ENCODE measurements at places on chromosomes 3 and 15. TPM values are rescaled to one million over a fixed set of nuclear protein-coding genes. Genes with fewer than 3 reads are reported as not detected.

The TM4SF1 gene
- 106 TPM for total RNA-seq

The CHRM5 gene
- 0.09 TPM for total RNA-seq

The XRN1 gene
- 41.3 TPM for total RNA-seq

The SH2D7 gene
- total RNA-seq = not detected

The AP3B2 gene
- total RNA-seq = 1.4 TPM

The LTK gene
- total RNA-seq = 0.24 TPM

The IL20RB gene
- total RNA-seq = 1.8 TPM

The TMEM44 gene
- 9.4 TPM for total RNA-seq

The RBP2 gene
- total RNA-seq = 1.1 TPM

The ZNF620 gene
- total RNA-seq = 3.7 TPM

GRCh38 chr3:31008994-31009393 is 114.5 kb upstream of the GADL1 start:
- DNase-seq = no peak

GRCh38 chr15:25372298-25372697 is 66.5 kb downstream of the UBE3A start:
- DNase-seq = no peak

GRCh38 chr15:62625429-62626033 is 417.0 kb upstream of the TPM1 start:
- no peak for DNase-seq

- no peak for DNase-seq
Observed at GRCh38 chr15:77112838-77113504, 42.1 kb upstream of the TSPAN3 start.

DNA sequence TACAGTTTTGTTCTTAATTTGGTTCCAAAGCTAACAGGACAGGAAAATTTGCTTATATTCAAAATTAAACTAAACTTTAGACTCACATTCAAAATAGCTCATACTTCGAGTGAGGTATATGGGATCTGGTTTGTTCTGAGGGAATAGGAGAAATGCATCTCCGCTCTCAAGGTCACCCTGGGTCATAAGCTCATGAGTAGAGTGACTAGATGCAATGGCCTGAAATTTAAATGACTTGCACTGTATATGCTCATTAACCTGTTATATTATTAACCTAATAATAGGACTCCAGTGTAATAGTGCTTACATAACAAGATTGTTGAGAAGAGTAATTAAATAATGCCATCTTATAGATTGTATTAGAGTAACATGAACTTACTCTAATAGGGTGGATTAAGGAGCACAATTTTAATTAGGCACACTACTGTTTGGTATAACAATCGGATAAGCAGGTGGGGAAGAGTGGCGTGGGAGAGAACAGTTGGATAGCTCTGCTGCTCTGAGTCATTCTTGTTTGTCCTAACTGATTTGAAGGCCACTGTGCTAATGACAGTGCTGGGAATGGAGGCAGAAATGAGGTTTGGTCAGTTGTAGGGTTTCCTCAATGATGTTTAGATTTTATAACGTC is 5.2 kb downstream of the NKTR start:
- no peak for DNase-seq

DNA sequence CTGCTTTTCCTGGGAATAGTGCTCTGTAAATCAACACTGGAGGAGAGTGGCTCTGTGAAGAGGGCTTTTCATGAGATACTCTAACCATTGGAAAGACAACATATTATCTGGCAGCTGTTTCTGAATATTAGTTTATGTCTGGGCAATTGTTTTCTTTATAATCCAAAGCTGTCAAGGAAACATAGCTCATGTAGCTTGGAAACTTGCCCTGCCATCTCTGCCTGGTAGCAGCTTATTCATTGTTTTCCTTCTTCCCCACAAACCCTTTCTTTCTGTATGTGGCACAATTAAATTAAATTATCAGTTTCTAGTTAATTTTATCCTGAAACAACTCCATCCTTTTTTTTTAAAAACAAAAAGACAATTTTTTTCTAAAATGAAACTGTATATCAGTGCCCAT is 160.0 kb downstream of the EDEM1 start:
- DNase-seq = no peak

DNA sequence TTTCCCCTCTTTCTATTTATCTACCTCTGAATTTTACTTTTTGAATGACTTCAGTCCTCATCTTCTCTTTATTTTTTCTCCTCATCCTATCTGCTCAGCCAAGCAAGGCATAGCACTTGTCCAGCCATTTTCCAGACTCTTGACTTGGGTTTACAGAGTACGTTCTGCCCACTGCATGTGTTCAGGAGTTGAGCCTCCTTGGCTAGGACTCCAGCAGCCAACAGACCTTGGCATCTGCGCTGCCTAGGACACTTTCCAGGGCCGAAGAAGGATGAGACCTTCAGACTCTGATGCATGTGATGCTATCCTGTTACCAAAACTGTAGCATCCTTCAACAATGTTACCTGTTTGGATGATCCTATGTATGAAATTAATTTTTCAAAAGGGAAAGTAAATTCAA is 59.7 kb downstream of the HES1 start:
- no peak for DNase-seq

DNA sequence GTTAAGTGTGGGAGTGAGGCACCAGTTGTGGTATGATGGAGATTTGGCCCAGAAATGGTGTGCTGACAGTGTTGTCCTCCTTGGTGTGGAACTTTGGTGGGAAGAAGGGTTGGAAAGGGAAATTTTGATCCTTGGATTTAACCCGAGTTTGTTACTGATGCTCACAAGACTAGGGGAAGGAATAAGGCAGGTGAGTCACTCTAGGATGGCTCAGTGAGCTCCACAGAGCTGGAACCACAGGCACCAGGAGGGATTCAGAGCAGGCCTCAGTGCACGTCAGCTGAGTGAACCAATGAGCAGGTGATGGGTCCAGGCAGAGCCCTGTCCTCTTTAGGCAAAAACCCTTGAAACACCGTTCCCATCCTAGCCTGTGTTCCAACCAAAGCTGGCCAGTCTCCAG is 11.4 kb downstream of the CHRD start:
- peak; percentile 35 for DNase-seq

DNA sequence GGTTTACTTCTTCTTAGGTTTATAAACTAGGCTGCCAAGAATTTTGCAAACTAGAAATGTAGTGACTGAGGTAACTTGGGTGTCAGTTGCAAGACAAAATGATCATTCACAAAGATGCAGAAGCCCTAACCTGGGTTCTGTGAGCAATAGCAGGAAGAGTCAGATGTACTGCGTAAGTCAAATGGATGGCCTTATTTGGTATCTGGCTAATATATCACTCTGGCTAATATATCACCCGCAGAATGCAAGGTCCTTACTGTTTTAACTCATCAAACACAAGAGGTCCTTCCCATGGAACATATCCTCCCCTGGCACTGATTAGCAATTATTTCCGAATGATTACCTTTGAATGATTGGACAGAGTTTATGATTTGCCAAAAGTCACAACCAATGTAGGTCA is 37.4 kb downstream of the RBMS3 start:
- no peak for DNase-seq

DNA sequence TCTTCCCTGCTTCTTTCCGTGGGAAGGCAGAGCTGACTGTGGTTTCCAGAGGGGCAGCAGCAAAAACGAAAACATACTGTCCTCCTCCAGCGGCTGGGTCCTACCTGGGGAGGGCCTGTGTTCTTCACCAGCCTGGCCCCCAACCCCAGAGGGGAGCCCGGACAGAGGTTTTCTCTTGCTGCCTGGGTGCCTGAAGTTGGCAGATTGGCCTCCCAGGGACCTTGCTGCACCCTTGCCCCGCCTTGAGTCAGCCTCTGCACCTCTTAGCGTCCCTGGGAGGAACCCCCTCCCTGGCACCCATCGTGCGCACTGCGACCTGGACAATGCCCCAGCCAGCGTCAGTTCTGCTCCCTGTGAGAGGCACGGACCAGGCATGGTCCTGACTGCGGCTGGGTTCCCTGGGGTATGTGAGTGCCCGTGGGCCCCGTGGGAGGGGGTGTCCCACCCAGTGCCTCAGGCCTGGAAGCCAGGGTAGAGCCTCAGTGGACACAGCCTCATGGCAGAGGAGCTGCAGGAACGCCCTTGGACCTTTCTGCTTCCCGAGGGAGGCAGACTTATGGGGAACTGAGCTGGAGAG is 56.8 kb upstream of the PRR23E start:
- DNase-seq = no peak

DNA sequence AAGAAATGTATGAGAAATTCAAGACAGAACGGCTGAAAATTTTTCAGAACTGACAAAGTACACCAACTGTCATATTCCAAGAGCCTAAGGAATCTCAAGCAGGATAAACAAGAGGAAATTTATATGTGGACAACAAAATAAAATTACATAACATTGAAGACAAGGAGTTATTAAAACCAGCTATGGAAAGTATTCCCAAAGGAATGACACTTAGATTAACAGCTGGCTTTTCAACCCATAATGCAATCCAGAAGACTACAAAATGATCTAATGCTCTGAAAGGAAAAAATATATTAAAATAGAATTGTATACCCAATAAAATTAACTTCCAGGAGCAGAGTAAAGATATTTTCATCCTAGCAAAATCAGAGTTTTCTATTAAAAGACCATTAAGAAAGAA is 132.2 kb upstream of the BNIP2 start:
- DNase-seq = no peak

GRCh38 chr3:128112357-128112968 is 11.1 kb downstream of the RUVBL1 start:
- no peak for DNase-seq

DNA sequence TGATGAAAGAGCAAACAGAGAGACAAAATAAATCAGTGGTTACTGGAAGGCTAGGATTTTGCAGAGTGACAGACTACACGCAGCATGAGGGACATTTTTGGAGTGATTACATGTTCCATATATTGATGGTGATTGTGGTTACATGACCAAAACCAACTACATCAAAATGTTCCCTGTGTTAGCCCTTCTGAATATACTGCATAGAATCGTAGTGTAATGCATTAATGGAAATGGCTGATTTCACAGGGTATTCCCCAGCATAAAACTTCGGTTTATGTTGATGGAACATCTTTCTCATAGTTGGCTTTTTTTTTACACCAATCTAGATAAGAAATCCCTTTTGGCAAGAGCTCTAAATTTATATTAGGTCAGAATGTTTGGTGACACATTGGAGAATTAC is 191.3 kb upstream of the CMC1 start:
- DNase-seq = no peak

DNA sequence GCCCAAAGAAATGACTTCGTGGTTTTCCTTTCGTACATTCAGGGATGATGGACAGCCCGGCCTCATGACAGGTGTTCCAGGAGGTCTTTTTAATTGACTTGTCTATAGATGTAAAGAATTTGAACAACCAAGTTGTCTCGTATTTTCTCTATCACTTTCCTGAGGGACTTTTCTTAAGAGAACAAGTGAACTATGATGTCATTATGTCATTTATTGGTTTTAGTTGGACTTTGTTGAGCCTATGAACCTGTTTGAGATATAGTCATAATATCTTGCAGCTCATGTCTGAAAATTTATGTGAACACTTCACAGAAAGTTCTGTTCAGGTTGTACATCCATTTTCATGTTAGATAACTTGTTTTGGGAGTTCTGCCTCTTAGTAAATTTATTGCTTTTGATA is 89.2 kb downstream of the RBMS3 start:
- DNase-seq = no peak

DNA sequence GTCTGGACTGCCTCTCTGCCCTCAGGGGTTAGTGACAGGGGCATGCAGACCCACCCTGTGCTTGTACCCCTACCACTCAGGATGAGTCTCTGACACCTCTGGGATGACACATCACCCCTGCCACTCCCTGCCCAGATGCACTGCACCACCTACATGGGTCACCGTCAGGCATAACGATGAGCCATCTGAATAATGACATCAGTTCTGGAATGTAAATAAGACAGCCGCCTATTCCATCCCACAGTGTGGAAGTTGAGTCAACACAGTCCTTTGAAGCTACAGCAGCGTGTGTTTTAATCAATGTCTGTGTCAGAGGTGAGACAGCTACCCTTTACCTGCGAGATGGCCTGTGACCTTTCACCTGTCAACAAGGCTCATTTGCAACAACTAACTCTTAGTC is 268.7 kb upstream of the ARRDC4 start:
- no peak for DNase-seq

DNA sequence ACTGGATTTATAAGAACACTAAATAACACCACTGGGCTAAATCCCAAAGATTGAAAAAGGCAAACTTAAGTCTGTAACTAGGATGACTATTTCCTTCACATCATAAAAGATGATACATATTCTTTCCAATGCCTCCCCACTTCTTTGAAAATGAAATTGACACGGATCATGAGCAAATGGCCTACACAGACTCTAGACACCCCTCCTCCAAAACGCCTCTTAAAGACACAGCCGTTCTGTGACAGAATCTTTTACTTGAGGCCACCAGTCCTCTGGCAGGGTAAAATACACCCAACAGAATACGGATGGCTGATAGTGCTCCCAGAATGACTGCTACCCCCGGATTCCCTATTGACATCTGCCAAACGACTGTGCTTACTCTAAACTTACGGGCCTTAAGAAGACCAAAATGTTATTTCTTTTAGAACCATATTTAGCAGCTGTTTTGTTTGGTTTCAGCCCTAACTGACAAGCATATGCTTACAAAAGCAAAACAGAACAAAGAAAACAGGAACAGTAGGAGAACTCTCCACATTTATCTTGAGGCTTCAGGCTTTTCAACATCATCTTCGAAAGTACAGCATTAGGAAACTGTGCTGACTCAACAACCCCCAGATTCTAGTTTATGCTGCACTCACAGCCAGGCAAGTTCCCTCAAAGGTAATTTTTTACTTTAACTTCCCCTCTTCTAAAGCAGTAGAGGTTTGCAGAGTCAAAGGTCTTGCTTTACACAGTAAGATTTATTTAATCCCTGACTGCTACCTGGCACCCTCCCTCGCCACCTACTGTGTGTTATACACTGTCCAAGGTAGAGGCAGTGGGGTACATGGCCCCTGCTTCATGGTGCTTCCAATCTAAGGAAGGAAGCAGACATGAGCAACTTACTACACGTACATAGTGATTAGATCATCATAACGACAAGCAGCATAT is 84.3 kb downstream of the TNIK start:
- DNase-seq = no peak

GRCh38 chr3:123344175-123344906 is 104.5 kb downstream of the ADCY5 start:
- DNase-seq = peak; percentile 76

- no peak for DNase-seq
Observed at GRCh38 chr3:172317481-172317880, 130.8 kb downstream of the GHSR start.

- DNase-seq = no peak
Observed at GRCh38 chr3:179615458-179616173, 11.0 kb downstream of the NDUFB5 start.

- no peak for DNase-seq
Observed at GRCh38 chr3:120683213-120683612, 1.2 kb upstream of the HGD start.

Data from posterior vena cava (tissue), 2 donors.